ENCODE measurements at places on chromosomes 5 and 9.

- no peak for DNase-seq
Observed at GRCh38 chr5:4542145-4542778, 597.9 kb upstream of the ADAMTS16 start.

GRCh38 chr9:133866946-133867345, 125.2 kb downstream of the VAV2 start:
- DNase-seq: no peak

GRCh38 chr5:112159435-112159834, 259.6 kb downstream of the EPB41L4A start:
- DNase-seq: no peak

DNA sequence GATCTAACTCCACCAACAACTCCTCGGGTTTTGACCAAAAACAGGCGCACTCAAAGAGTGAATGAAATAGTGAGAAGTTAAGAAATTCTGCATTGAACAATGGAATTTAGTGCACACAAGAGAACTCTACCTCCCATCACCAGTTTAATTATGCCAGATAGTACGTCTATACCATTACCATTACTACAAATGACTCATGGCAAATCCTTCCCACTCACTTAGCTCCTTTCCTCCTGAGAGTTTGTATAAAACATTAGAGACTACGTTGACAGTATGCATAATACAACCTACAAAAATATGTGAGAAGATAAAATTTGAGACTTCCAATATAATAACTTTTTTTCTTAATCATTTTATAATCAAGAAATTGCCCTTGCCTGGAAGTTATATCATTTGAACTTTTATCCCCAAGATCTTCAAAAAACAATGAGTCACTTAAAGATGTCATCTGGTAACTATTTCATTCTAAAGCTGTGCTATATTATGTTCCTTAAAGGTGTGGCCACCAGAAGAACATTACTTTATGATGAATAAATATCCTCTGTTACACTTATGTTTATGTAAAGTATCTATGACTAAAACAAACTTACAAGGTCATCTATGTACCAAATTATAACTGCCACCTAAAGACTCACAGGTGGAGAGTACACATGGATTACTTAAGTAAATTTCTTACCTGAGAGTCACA, 297.9 kb upstream of the PTGER4 start:
- no peak for DNase-seq

DNA sequence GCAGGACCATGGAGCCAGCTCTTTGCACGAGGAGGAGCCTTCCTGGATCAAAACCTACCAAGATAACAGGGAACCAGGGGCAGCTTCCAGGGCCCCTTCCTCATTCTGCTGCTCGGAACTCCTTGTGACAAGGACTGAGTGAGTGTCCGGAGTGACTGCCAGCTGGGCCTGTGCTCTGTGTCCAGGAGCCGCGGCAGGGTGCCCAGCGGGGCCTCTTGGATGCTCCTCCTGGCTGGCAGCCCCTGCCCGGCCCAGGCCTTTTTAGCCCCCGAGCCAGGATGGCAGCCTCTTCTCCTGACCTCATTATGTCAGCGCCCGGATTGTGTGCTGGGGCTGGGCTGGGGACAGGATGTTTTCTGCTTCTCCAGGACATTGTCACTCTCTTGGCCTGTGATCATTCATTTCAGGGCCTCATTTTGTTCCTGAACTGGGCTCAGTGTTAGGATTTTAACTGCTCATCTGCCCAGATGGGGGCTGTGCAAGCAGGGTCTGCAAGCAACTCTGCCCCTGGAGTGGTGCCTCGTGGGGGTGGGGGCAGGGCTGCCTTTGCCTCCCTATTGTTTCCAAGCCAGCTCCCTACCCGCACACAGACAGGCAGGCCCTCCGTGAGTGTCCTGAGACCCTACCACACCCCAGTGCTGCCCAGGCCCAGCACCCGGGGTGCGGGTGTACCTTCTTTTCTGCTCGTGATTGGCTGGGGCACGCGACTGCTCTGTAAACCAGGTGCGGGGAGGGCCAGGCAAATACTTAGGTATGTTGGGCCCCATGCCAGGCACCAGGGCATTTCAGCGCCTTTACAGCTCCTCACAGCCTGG, 161.6 kb downstream of the COL23A1 start:
- DNase-seq: peak; percentile 62

GRCh38 chr9:125537442-125538091, 169.4 kb downstream of the MAPKAP1 start:
- DNase-seq: no peak
